ENCODE measurements at places on chromosomes 12 and 14.

DNA sequence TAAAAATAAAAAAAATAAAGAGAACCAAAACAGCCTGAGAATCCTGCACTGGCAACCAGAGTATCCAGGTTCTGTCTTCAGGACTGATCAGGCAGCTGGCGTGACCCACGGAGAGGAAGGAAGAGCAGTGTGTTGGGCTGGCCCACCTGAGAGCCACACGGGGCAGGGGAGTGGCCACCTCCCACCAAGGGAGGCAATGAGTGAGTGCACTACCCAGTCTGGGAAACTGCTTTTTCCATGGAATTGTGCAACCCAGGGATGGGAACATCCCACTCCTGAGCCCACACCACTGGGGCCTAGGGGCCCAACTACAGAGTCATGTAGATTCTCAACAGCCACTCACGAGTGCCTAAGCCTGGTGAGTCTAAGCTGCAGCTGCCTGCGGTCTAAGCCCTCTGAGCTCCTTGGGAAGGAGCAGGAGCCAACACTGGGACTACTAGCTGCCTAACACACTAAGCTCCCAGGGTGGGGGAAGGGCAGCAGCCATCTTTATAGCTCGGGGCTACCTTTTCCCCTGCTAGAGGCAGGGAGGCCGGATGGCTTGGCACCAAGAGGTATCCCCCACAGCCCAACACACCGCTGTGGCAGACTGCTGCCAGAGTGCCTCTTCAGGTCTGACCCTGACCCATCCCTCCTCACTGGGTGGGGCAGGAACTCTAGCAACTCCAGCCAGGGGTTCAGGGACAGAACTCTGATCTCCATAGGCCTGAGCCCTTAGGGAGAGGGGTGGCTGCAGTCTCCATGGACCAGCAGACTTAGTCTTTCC lies 610.9 kb downstream of the RERGL start:
- DNase-seq = no peak

GRCh38 chr12:5534426-5535199 lies 102.7 kb downstream of the NTF3 start:
- no peak for DNase-seq

DNA sequence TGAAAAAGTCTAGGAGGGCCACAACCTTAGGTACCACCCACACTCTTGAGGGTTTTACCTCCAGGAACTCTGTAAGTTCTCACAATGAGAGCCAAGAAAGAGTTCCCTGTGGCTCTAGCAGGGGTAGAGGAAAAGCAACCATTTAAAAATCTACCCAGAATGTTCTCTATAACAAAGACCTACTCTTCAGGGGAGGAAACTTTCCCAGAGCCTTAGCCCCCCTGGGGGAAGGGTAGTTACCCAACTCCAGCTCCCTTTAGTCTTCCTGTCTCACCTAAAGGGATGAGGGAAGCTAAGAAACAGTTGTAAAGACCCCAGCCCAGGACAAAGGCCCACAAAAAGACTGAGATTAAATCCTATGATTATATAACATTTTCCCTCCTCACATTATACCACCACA lies 46.2 kb upstream of the JDP2 start:
- DNase-seq = no peak

DNA sequence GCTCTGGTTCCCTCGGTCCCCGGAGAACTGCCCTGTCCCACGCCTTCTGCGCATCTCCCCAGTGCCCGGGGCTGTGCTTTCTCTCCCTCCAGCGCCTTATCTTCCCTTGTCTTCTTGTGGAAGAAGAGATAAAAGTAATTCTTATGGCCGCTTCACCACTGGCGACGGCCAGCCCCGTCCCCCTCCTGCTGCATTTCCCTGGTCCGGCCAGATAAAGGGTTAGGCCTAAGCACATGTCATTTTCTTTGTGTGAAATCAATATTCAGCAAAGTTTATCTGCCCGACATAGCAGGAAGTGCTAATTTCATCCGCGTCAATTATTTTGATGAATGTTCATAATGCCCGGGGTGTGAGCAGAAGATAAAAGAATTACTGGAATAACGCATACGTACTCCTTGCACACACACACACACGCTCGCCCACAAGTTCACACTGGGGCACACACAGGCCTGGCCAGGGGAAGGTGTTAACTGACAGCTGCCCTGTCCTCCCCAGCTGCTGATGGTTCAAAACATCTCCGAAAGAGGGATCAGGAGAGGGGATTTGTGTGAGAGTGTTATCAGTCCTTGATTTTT lies 177.7 kb upstream of the LHX5 start:
- DNase-seq = no peak

DNA sequence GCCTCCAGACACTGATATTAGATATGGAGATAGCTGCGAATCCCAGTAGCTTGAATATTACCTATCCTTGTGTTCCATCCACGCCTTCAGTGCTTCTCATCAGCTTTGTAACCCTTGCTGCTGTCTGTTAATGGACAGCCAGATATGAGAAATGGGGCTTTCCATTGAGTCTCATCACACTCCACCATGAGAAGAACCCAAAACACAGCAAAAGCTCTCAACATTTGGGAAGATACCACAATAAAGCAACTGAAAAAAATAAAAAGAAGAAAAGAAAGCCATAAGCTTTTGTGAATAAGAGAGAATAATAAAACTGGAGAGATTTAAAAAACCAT lies 225.4 kb downstream of the GALC start:
- DNase-seq = no peak

GRCh38 chr12:40833818-40834217 lies 141.6 kb downstream of the CNTN1 start:
- no peak for DNase-seq
